Endothelial cell of umbilical vein (primary cell): ENCODE measurements at places on chromosomes 7 and 10.

GRCh38 chr7:26332698-26333097 lies 41.0 kb downstream of the SNX10 start:
- DNase-seq: no peak

- DNase-seq: no peak
These were observed 34.0 kb downstream of the C7orf25 start for GRCh38 chr7:42877862-42878261.

- DNase-seq: no peak
These were observed 247.8 kb upstream of the AOAH start for GRCh38 chr7:36972140-36972518.

- peak; percentile 55 for DNase-seq
These were observed 22.5 kb downstream of the CFAP43 start for GRCh38 chr10:104209575-104210198.

- DNase-seq: no peak
These were observed 109.6 kb upstream of the FAM3C start for GRCh38 chr7:121505540-121506182.

DNA sequence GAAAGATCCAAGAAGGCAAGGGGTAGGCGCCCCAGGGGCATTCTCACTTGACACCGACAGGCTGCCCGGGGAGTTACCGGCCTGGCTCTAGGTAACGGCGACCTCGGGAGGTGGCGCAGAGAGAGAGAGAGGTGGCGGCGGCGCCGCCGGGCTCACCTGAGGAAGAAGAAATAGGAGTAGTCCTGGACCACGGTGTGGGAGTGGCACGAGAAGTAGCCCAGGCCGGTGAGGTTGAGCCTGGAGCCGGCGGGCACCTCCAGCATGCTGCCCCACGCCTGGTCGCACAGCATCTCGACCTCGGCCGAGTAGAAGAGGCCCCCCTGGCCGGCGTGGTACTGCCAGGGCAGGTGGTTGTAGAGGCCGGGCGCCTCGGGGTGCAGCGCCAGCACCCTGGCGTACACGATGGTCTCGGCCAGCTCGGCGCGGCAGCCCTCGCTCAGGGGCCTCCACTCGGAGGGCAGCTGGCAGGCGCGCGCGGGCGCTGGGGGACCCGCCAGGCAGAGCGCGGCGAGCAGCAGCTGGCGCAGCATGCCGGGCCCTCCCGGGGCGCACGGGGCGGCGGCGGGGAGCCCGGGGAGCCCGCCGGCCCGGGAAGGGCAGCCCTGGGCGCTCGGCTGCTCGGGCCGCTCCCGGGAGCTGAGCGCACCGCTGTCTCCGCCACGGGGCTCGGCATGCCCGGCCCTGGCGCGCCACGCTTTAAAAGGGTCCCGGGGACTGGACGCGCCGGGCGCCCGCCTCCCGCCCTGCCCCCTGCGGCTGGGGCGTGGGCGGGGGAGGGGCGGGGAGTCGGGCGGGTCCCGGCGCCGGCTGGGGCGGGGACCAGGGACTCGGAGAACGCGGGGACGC lies at the start of gene CCDC3:
CCDC3 (minus strand) TSS at position 673 of the 846 bp plus-strand sequence; CDS start at position 530, 143 bp downstream.
- DNase-seq: no peak

DNA sequence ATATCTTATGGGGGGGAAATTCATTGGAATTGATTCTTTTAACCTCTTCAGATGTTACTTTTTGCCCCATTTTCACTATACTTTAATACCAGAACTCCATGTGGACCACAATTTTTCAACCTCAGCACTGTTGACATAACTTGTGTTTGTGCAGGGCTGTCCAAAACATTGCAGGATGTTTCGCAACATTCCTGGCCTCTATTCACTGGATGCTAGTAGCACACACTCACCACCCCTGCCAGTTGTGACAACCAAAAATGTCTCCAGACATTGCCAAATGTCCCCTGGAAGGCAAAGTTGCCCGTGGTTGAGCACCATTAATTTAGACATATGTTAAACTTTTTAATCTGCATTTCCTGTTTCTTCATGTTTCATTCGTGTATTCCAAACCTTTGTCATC lies 234.7 kb downstream of the GFRA1 start:
- no peak for DNase-seq

DNA sequence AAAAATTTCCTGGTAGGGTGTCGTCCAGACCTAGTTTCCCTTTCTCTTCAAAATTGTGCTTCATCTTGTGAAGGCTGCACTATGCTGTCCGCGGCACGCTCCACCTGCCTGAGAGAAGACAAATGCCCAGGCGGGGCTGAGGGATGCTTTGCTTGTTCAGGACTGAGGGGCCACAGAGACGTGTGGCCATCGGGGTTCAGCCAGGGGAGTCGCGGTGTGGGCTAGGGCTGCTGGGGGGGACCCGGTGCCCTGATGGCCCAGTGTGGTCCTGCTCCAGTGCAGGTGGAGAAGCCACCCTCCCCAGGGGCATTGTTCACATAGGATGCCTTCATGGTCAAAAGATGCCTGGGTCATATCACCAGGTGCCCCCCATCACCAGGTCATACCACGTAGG lies 107.8 kb upstream of the SHH start:
- no peak for DNase-seq

GRCh38 chr7:137664846-137665245 lies 181.9 kb downstream of the DGKI start:
- DNase-seq: no peak

DNA sequence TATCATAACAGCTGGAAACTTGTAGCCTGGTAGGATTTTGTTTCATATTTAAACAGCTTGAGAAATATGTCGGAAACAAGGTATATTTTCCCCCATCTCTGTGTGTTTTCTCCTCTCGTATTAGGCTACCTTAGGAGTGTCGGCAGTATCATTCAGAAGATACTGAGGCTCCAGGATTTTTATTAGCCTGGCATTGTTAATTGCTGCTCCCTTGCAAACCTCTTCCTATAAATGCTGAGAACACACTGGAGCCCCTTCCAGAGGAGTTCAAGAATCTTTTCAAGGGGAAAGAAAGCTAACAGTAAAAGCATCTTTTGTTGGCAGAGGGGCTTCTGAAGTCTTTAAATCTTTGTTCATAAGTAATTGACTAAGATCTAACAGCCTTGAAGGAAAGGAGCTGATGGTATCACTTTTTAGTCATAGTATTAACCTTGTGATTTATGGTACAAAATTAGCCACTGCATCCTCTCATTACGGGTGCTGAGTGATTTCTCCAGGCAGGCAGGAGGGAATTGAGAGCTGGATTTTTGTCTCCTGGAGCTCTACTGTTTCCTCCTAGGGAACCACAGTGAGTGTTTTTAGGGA lies 998.7 kb downstream of the LRMDA start:
- DNase-seq: peak; percentile 4

DNA sequence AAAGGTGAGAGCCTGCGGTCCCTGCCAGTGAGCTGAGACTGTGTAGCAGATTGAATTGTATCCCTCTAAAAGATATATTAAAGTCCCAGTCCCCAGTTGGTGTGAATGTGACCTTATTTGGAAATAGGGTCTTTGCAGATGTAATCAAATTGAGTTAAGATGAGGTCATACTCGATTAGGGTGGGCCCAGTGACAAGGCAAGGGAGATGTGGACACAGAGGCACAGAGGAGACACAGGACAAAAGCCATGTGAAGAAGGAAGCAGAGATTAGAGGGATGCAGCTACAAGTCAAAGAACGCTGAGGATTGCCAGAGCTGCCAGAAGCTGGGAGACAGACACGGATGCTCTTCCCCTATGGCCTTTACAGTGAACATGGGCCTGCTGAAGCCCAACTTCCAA lies 104.3 kb downstream of the CLEC2L start:
- no peak for DNase-seq

- no peak for DNase-seq
These were observed 12.4 kb upstream of the SRRM3 start for GRCh38 chr7:76189276-76189675.

- no peak for DNase-seq
These were observed 398.3 kb upstream of the NPVF start for GRCh38 chr7:25626451-25627131.

DNA sequence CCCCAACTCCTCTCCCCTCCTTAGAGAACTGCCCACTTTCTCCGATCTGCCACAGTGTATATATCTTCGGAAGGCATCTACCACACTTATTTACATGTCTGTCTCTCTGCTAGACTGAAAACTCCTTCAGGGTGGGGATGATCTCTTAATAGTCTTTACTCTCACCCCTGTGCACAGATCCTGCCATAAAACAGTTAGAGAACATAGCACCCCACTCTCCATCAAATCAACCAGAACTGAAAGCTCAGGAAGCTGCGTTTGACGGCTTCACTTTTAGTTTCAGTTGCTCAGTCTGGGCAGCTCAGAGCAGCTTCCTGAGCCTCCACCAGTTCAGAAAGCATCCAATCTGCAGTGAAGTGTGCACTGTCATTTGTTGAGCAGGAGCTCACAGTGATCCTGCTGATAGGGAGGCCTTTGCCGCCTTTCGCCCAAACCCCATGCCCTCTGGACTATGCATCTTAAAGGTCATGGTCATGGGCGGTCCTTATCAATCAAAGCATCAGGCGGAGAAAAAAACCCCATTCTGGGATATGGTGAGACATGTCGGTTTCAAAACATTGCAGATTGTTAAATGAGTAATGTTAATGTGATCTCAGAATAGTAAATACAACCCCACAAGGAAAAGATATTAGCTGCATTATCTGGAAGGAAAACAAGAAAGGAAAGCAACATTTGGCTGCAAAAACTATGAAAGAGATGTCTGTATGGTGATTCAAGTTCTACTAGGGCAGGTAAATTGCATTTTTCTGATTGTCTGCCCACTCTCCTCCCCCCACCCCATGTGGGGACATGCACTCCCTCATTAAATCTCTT lies 167.1 kb upstream of the ADO start:
- DNase-seq: peak; percentile 3

DNA sequence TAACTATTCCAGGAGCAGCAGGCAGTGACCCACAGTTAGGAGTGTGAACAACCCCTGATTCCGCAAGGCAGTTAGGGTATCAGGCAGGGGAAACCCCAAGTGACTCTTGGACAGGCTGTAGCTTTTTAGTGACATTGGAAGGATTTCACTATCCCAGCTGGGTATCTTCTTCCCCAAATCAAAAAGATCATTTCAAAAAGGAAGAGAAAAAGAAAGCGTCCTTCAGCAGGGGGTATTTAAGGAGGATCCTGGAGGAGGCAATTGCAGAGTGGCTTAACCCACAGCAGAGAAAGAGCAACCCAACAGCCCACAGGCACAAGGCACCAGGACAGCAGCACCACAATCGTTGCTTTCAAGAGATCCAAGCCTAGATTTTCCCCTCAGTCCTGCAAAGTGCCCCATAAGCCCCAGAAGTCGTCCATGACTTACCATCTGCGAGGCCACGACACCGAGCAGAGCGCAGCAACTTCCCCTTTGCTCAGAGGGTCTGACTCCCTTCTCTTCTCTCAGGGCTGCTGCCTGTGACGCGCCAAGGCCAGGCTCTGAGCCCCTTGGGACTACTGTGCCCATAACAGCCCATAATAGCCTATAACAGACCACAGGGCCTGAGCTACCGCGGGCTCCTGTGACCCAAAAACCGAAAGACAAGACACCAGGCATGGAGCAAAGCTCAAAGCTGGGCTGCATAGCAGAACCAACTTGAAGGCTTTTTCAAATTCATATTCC lies 19.8 kb downstream of the PIK3AP1 start:
- DNase-seq: no peak

DNA sequence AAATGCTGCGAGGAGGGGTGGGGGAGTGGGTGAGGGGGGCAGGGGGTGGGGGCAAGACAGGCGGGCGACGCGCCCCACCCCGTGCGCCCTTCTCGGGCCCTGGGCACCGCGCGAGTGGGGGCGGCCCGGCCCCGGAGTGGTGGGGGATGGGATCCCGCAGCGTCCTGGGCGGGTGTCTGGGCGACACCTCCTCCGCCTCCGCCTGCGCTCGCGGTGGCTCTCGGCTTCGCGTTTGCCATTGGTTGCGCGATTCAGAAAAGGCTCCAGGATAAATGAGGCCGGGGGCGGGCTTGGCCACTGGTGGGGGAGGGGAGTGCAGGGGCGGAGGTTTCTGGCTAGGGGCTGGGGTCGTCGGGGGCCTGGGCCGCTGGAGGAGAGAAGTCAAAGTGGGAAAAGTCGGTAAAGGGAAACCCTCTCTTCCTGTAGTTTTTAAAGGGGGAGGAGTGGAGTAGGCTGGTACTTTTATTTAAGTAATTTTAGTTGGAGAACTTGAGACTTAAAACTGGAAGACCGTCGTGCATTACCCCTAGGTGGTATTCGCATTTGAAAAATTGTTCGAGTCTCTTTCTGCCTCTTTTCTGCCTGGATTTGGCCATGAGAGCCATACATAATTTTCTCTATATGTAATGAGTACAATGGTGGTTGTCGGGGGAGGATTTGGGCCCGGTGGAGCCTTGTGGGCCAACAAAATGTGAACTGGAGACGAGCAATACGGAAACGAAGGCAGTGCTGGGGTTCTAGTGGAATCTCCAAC lies 992 bp upstream of the IGF2BP3 start:
- peak; percentile 72 for DNase-seq

GRCh38 chr10:103479135-103479534 lies at the start of gene CALHM3:
Gene CALHM3, minus strand, starts transcription at chr10:103479240. Its CDS starts 208 bp downstream, at chr10:103479032.
- no peak for DNase-seq

DNA sequence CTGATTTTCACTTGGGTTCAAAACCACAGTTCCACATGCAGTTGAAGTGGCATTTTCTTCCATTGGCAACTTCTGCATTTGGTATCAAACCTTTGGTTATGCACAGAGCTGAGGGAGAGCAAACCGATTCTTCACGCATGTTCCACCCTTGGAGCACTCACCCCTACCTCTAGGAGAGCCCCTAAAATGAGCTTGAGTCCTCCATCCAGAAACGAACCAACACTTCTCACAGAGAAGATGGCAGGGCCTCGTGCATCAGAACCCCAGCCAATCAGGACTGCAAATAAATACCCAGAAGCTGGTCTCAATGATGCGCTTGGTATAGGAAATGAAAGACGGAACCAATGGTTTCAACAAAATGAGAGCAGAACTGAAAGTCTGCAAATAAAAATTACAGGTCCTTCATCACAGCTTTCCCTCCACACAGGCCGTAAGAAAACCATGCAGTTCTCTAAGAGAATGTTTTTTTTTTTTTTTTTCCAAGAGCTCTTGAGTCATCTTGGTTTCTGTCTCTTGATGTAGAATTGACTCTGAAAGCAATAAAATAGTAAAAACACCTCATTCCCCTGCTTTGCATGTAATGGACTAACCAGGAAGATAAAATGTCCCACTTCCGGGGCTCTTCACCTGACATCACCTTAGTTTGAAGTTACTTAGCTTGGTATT lies 23.9 kb downstream of the KLF6 start:
- no peak for DNase-seq

DNA sequence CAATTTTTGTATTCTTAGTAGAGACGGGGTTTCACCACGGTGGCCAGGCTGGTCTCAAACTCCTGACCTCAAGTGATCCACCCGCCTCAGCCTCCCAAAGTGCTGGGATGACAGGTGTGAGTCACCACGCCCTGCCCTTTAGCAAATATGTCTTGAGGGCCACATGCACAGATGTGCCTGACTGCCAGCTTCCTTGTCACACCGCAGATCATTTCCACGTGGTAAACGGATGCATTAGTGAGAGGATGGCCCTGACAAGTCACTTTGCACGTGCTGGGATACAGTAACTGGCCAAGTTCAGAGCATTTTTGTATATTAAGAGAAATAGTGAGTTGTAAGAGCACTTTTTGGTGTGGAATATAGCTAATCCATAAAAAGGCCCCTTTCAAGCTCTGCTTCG lies 44.3 kb upstream of the FAM180A start:
- no peak for DNase-seq

DNA sequence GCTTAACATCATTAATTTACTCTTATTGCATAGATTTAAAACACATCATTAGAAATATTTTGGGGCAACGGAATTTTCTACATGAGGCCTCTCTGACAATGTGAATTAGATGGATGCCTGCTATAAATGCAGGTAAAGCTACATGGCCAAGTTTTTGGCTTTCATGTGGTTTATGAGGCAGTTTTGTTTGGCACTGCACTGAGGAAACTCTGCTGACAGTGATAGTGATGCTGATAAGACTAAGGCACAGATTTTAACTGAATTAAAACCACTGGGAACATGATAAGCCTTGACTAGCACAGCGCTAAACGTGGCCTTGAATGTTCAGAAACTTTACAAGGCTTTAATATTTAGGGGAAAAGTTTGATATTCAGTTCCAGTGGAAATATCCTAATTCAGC lies 114.3 kb upstream of the NOBOX start:
- DNase-seq: peak; percentile 28
